ENCODE measurements at places on chromosomes 2 and 18.

- no peak for DNase-seq
Observed at GRCh38 chr2:208985644-208986043, 438.2 kb upstream of the MAP2 start.

- DNase-seq = no peak
Observed at GRCh38 chr18:9944805-9945204, 31.0 kb downstream of the VAPA start.

DNA sequence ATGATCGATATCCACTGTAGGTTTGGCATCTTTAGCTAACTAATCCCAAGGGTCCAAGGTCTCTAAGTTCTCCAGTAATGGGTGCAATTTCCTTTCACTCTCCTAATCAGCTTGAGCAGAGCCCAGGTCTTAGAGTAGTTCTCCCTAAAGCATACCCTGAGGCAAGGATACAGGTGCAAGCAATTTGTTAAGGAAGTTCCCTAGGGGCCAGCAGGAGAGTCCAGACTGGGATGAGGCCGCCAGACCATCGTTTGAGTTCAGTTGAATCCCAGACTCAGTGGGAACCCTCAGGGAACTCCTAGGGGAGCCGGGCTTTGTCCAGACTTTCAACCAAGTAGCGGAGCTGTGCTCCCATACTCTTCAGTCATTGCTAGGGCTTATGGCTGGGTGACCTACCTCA, 835.4 kb upstream of the CDH2 start:
- DNase-seq = no peak

DNA sequence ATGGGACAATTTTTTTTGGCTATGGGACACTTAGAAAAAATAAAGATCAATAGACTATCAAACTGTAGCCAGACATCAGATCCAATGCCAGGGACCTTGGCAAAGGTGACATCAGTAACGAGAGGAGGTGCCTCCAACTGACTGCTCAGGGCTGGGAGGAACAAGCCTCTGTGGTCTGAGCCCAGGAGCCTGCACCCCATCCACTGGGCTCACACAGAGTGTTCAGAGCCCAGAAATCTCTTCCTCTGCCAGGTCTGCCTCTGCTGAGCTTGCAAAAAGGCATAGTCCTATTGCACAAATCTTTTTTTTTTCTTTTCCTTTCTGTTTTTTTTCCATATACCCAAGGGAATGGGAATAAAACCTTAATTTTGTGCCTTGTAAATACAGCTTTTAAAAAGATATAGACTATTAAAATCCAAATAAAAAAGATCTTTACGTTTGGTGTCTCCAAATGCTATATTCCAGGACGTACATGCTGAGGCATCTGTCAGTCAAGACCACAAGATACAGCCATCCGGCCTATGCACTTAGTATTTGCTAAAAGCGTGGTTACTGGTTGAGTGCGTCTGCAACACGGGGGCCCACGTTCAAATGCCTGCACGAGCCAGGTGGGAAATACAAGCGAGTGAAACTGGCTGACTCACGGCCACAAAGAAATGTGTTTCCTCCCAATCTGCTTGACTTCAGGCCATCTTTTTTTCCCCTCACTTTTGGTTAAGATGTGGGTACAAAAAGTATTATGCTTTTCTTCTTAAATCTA, 7.8 kb upstream of the ARHGAP25 start:
- peak; percentile 58 for DNase-seq

DNA sequence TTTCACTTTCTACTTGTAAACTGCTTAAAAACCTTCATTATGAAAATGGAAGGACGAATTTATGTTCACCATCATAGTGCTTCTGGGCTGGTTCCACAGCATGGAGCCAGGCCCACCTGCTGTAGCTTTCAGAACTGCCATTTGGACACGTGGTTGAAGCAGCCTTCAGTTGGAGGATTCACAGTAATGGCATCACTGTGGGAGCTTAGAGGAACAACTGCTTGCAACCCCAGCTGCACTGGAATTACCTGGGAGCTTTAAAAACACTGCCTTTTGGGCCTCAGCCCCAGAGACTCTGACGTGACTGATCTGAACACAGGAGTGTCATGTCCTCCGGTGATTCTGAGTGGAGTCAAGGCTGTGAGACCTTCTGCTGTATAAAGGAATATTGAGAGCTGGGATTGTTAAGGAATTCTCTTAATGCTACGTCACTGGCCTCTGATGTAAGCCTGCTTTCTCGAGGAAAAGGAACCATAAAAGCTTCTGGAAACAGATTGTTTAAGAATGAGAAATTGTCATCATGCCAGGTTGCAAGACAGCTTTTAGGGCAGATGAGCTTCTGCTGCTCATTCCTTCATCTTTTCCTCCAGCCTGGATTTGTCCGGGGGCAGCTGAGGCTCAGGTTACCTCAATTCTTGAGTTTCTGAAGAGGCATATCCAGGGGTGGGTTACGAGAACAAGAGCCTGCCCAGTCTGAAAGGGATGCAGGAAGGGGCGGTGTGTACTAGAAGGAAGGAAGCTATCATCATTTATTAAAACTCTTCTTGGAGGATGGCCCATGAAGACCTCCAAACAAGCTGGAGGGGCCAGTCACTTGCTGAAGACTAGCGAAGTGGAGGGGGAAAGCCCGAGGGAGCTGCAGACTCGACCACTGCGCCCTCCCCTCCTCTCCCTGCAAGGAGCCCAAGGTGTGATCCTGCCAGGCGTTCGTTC, 1.3 kb upstream of the IL1R1 start:
- no peak for DNase-seq

DNA sequence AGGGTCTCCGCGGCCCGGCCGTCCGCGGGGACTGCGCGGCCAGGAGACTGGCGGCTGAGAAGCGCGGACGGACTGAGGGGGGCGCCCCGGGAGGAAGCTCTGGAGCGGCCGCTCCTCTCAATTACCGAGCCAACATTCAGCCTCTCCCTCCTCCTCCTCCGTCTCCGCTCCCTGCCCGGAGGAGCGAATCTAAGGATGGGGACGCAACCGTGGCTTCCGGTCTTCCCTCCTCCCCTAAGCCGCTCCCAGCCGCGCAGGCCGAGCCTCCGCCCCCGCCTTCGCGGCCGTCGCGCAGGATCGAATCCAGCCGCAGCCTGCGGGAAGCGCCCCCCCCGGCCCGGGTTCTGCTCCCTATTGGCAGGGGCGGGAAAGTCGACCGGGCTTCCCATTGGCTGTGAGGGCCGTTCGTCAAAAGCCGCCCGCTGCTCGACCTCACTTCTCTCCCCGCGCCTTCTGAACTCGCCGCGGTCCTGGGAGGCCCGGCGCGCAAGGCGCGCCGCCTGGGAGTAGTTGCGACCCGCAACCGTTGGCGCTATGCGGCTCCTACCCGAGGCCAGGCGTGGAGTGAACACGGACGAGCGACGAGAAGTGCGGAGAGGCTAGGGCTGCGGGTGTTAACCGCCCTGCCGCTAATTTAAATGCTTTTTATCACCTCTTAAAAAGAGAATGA, at the start of gene HNRNPLL:
Gene HNRNPLL (minus strand): TSS at position 197 of the 670 bp plus-strand sequence. CDS start 302 bp downstream, outside the sequence.
- DNase-seq = peak; percentile 89

DNA sequence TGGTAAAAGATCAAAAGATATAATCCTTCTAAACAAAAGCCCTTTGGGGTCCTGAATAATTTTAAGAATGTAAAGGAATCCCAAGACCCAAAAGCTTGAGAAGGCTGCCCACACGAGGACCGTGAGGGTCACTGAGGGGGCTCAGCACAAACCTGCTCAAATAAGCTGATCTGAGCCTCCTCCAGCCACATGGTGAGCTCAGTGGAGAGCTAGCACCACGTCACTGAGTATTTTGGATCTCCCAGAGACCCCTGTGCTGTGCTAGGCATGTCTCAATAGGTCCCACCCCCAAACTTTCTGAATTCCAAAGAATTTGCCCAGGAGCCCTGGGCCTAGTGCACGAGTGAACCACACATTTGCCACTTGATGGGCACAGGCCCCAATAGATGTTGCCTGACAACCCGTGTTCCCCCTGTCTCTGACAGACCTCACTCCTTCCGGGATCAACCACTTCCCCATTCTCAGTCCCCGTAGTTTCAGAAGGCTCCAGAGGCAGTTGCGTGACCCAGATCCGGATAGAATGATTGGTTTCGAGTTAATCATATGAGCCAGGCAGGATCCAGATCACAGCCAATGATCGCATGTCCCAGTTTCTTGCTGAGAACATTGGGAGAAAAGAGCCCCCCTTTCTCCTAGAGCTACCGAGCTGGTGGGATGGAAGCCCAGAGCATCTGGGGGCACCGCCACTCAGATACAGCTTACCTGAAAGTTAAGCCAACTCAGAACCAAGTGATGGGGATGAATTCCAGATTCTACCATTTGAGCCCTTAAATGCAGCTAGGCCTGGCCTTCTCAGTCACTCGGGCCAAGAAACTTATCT, 203.8 kb downstream of the TNS1 start:
- DNase-seq = no peak

DNA sequence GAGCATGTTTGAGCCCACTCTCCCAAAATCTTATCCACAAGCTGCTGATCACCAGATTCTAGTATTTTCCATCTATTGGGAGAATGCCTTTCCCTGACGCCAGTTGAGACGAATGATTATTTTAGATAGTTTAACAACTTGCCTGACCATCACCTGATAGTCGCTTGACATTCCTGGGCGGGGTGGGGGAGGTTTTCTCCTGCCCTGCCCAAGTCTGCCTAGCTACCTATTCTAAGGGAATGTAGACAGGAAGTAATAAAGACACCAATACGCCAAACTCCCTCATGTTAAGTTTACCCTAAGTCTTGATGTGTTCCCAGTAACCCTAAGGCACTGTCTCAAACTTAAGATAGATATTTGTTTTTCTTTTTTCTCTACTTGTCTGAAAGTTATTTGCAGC, 4.6 kb upstream of the ACAA2 start:
- DNase-seq = no peak

DNA sequence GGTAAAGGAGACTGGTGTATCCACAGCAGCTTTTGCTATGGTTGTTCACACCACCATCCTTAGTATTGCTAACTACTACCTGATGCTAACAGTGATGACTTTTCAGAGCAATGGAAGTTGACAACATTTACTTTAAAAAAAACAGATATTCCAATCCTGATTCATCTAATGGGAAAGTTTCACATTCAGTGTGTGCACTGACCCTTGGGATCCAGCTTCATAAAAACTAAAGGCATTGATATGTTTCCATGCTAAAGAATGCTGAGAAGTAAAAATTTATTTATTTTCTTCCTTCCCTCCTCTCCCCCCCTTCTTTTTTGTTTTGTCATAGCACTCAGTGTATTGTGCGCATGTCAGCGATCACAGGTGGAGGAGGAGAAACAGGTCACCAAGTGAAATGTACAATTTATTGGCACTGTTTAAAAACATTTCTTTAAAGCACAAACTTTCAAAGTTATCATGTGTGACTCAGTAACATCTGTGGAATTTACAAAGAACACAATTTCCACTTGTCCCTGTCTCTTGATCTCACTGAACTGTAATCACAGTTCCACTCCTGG, 229.9 kb downstream of the ALK start:
- DNase-seq = no peak

DNA sequence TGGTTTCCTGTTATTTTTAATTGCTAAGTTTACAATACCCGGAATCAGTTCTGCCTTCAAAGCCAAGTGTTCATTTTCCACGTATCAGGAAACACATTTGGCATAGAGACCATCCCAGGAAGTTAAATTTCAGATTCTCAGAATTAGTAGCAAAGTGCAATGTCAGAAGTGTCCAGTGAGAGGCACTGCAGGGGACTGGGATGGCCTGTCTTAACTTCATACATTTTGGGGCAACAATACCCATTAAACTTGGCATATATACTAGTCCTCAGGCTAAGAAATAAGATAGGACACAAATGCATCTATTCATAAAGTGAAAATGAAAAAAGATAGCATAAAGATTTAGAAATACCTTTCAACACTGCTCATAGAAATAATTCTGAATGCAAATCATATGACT, 1.5 kb upstream of the IL1RL2 start:
- DNase-seq = no peak

- DNase-seq = no peak
Observed at GRCh38 chr2:240916571-240917008, 10.5 kb downstream of the CROCC2 start.

DNA sequence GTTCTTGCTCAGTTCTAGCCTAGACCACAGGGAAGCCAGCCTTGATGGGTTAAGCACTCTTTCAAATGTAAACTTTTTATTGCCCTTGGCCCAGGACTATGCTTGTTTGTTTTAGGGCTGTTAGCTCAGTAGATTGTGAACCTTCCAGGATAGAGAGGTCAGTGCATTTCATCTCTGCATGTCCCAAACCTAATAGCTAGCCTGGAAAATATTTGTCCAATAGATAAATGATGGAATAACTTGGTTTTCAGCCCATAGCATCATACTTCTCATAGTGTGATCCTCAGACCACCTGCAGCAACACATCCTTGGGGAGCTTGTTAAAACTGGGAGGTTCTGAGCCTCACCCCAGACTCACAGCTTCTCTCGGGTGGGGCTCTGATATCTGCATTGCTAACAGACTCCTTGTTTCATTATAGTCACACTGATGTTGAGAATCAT, 59.8 kb downstream of the TRIB2 start:
- DNase-seq = no peak

DNA sequence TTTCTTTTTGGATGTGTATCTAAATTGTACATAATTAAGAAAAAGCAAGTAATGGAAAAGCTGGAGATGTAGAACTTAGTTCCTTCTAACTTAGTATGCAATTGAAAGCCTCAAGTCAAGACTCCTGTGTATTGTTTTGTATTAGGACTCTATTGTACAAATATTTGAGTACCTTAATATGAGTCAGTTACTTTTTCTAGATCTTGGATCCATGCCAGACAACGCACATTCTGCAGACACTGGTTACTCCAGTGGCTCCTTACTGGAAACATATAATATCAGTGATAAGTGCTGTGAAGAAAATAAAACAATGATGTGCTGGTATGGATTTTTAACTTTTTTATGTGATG, 1.5 kb downstream of the SLC39A10 start:
- DNase-seq = no peak
